HFF-Myc (cell line): ENCODE measurements at places on chromosomes 5 and 9.

GRCh38 chr5:9951865-9952516 is 297.7 kb downstream of the ATPSCKMT start:
- DNase-seq: no peak

DNA sequence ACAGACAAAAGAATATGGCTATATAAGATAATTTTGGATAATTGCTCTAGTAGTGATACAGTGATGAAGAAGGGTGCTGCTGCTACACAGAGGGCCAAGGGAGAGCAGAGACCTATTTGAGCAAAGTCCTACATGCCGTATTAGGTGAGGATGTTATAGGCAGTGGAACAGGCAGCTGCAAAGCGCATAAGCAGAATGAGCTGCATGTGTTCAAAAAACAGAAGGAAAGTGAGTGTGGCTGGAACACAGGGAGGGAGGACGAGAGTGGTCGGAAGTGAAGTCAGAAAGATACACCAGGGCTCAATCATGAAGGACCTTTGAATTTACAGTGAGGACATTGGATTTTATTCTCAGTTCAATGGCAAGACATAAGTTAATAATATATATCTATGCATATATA is 35.4 kb downstream of the ITGA2 start:
- no peak for DNase-seq

GRCh38 chr9:16271967-16272366 is 598.5 kb downstream of the BNC2 start:
- no peak for DNase-seq

DNA sequence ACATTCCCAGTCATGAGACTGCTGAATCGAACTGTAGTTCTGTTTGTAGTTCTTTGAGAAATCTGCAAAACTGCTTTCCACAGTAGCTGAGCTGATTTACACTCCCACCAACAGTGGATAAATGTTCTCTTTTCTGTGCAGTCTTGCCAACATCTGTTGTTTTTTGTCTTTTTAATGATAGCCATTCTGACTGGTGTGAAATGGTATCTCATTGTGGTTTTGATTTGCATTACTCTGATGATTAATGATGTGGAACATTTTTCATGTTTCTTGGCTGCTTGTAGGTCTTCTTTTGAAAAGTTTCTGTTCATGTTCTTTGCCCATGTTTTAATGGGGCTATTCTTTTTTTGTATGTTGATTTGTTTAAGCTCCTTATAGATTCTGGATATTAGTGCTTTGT is 187.3 kb upstream of the TLE4 start:
- DNase-seq: no peak

- DNase-seq: no peak
Measured at GRCh38 chr5:163885117-163885516, 379.7 kb downstream of the MAT2B start.

DNA sequence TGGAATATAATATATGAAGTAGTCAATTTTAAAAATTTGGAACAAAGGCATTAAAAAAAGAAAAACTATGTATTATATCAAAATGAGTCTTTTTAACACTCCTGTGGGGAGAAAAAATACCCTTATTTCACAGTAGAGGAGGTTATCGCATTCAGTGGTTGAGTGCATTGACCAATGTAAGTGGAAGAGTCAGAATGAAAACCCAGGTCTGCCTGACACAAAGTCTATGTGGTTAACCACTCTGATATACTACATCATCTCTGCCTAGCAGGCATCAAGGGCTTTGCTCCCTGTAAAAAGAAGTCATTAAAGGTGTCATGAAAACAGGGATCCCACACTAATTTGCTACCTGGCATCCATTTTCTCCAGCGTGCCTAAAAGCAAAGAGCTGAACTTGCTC is 417.2 kb upstream of the C9orf72 start:
- DNase-seq: no peak

DNA sequence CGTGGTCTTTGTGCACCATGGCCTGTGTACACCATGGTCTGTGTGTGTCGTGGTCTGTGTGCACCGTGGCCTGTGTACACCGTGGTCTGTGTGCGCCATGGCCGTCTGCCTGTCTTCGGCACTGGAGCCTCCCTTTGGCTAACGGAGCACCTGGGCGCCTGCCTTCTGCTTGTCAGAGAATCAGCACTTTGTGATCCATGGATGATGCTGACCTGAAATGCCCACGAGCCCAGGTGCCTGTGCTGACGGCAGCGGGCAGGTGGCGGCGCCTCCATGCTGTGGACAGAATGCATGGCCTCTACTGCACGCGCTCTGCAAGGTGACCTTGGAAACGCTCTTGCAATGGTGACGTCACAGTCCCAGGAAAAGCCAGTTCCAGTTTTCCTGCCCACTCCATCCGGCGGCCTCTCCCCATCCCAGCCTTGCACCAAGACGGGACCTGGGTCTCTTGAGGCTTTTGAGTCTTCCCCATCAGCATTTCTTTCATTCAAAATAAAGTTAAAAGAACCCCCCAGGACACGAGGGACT is 14.6 kb downstream of the LCN9 start:
- no peak for DNase-seq

DNA sequence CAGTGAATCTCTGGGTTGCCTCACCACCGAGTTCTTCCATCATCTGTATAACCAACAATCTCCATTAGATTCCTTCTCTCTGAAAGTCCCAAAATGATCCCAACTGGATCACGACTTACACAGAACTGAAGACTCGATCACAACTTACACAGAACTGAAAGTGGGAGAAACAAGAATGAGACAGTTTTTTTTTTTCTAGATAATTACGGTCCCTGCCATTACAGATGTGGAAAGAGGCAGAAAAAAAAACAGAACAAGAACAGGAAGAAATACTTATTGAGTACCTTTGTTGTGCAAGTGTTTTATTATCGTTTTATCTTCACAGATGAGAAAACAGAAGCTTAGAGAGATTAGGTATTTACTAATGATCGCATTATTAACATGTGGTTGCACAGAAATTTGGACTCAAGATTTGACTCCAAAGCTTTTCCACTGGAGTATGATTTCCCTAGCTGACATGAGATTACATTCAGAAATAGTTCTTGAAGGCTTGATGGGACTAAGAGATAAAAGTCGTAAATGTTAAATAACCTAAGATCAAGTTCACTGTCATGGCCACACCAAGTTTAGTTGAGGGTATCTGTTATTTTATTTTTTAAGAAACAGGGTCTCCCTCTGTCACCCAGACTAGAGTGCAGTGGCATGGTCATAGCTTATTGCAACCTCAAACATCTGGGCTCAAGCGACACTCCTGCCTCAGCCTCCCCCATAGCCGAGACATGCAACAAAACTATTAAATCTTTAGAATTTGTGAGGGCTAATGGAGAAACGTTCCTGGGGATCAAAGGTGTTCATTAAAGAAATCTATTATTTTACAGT is 8.9 kb downstream of the PLK2 start:
- DNase-seq: no peak

DNA sequence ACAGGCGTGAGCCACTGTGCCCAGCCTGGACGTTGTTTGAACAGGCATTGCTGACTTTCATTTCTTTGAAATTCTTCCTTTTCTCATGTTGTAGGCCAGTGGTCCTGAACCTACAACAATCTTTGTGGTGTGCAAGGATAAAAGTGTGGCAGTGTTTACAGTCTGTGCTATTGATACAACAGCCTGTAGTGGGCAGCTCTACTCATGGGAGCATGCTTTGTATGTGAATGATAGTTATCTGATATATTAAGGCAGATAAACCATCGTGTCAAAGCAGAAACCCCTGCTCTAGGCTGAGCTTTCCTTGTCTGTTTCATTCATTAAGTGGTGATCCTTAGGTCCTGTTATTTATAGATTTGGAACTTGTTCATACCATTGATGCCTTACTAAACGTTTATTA is 42.6 kb downstream of the CSNK1G3 start:
- DNase-seq: no peak

DNA sequence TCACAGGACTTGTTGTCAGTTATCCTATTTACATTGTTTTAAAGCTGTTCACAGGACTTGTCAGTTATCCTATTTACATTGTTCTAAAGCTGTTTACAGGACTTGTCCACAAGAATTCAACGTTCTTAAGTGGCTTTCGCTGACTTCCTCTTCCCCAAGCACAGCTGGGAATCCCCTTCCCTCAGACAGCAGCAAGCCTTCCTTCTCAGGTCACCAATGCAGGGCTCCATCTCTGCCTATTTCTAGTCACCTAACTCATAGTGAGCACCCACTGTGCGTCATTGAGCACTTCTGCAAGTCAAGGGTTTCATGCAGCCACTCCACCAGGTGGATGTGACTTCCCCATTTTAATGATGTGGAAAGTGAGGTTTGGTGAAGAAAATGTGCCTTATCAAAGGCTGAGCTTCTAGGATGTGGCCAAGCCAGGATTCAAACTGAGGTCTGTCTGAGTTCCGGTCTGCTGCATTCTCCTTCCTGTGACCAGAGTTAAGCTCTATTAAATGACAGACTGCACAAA is 109.8 kb upstream of the ZNF462 start:
- DNase-seq: no peak

- no peak for DNase-seq
Measured at GRCh38 chr9:106038266-106039001, 344.1 kb downstream of the TMEM38B start.

DNA sequence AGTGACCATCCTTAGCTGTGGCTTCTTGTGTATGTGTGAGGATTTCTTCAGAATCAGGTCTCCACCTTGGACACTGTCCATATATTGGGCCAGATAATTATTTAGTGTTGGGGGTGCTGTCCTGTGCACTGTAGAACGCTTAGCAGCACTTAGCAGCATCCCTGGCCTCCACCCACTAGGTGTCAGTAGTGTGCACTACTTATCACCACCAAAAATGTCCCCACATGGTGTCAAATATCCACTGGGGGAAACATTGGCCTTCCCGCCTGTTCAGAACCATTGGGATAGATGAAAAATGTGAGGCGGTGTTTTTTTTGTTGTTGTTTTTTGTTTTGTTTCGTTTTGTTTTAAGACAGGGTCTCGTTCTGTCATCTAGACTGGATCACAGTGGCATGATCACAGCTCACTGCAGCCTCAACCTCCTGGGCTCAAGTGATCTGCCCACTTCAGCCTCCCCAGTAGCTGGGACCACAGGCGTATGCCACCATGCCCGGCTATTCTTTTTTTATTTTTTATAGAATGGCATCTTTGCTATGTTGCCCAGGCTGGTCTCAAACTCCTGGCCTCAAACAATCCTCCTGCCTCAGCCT is 67.7 kb downstream of the TENT4A start:
- no peak for DNase-seq

- no peak for DNase-seq
Measured at GRCh38 chr5:85458319-85458718, 1073.6 kb upstream of the EDIL3 start.

DNA sequence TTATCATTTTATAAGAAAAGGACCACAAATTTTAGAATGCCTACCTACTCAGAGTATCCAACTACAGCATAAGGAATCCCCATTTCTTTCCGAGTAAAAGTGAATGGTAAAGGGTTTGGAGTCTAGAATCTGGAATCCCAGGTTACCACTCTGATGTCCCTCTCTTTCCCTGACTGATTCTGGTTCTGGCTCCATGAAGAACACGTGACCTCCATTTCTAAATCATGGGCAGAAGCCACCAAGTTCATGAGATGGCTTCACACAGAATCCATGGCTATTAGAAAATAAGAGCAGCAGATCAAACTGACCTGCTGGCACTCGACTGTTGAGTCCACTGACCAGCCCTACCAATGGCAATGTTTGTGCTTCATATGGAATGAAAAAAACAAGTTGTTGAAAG is 40.7 kb downstream of the PFDN1 start:
- no peak for DNase-seq

GRCh38 chr5:39080597-39081204 is 6.5 kb upstream of the RICTOR start:
- DNase-seq: no peak

DNA sequence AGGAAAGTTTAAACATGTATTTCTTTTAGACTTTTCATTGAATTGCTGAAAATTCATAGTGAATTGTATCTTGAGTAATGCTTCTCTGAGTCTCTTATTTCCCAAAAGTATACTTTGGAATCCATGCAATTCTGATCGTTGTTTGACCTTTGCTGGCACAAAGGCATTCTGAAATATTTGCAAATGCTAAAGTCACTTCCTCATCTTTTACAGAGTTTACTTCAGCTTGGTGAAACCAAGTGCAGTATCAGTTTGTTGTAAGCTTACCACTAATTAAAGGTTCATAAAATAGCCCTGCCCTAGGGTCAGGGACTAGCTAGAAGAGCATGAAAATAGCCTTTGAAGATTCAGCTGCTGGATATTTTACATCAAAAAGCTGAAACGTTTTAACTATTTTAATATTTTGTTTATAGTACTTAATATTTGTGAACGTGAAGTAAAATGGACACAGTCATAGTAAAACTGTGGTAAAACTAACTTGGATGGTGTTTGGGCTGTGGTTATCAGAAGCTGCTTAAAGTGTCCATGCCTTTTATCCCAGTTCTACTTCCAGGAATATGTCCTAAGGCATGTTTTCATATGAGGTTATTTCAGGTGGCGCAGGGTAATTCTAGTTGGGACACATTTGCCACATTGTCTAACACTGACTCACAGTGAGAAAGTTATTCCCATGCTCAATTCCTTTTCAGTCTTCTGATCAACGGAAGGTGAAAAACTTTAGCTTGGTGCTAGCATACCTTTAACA is 45.3 kb downstream of the SLC22A5 start:
- no peak for DNase-seq

DNA sequence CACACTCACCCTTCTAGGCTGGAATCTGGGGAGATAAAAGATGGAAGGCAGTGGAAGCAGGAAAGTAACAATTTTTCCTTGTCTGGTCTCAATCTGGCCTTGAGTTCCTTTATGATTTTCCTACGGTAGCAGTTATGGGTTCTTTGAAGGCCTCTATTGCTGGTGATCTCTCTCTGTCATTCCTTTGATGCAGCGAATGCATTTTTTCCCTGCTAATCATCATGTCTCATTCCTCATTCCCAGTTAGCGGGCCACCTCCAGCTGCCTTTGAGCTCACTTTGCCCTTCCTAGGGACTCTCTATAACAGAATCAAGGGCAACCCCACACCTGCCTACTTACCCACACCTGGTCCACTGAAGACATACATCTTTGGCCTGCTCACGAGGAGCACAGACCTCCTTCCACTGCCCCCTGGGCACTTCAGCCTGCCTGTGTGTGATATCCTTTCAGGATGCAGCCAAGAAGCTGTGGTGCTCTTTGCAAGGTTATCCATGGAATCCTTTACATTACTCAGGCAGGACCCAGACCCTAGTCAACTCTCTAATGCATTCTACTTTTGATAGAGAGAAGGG is 191.7 kb downstream of the DRD1 start:
- no peak for DNase-seq

DNA sequence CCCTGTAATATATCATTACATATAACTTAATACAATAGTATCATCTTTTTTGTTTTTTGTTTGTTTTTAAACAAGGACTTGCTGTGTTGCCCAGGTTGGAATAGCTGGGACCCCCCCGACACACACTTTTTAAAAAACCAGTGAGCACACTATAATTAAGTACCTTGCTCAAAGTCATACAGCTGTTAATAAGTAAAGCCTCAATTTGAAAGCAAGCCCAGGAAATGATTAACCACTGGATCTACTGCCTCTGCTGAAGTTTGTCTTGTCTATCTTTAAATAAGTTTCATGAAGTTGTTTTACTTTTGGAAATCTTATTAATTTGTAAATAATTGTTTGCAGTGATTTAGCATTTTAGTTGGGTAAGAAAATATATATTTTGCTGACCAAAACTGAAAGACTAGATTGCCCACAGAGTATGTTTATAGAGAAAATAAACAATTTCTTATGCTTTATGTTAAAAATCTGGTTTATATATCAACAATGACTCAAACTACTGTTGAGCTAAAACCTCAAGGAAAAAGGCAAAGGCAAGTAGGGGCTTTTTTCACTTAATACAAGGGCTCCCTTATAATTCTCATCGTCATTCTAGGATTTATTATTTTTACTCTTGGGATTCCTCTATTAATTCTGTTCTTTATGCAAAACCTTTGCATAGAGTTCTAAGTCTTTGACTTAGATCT is 5.8 kb upstream of the CARNMT1 start:
- no peak for DNase-seq
